ENCODE measurements at places on chromosomes 6 and 20.
A peak's percentile ranks its signal among the peaks of the same experiment; 100 is the strongest.

GRCh38 chr6:161166677-161167076, 107.2 kb downstream of the AGPAT4 start:
- DNase-seq, result no peak

DNA sequence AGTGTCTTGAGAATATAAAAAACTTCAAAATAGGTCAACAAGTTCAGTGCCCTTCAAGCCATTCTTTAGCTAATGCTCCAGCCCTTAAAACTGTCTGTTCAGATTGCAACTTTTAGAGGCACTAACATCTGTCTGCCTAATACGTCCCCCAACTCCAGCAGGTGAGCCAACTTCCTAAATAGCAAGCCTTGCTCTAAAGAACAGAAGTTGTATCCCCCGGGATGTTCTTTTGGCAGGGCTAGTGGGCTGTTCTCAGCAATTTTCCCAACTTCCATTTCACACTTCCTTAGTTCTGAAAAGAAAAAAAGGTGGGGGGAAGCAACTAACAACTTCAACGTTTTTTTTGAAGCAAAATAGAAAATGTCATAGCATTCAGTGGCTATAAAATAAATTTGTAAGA, 290.0 kb upstream of the PTCHD4 start:
- no peak for DNase-seq

DNA sequence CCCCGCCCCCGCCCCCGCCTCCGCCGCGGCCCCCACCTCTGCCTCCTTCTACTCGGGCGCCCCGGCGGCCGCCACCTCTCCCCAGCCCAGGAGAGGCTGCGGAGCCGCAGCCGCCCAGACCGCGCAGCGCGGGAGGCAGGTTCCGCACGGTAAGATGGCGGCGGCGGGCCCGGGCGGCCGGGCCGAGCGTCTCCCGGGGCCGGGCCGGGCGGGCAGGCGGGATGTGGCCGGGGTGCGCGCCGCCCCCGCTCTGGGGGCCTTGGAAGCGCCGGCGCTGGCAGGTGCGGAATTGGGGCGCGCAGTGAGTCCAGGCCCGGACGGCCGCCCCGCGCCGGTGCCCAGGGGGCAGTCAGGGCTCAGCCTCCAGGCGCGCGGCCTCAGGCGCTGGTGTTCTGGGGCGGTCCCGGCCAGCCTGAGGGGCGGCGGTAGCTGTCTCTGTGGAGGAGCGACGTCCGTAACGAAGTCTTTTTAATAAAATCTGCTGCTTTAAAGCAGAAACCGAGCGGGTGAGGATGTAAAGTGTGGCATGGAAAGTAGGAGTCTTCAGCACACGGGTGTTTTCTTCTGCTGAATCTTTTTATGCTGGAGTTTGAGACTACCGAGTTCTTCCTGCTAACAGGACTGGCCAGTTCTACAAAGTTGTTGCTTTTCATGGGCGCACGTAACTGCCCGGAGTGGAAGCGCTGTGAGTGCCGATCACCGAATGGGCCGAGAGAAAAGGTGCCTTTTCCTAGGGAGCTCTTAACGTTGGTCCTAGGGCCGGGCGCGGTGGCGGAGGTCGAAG, at the start of gene GID8:
Gene GID8, plus strand, starts transcription at position 43 of the 784 bp plus-strand sequence. CDS start 3,356 bp downstream, outside the sequence.
- DNase-seq, result peak; percentile 44

- no peak for DNase-seq
Measured at GRCh38 chr6:140711019-140711613, 1336.7 kb upstream of the CITED2 start.

DNA sequence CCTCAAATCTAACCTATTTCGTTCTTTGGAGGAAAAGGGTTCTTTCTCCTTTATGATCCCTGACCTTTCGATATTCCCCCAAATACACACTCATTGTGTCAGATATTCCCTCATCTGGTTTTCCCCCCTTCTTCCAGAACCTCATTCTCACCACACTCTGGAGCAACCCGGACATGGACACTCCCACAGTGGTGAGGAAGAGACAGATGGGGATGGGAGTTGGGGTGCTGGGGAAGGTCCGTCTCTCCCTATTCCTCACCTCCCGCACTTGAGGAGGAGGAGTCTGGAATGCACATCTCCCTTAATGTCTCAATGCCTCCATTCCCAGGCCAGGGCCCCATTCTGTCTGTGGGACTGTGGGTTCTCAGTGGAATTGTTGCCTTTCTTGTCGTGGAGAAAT, 1.3 kb downstream of the SLC39A7 start:
- DNase-seq, result no peak

- DNase-seq, result no peak
Measured at GRCh38 chr20:16541226-16541625, 32.0 kb downstream of the KIF16B start.

DNA sequence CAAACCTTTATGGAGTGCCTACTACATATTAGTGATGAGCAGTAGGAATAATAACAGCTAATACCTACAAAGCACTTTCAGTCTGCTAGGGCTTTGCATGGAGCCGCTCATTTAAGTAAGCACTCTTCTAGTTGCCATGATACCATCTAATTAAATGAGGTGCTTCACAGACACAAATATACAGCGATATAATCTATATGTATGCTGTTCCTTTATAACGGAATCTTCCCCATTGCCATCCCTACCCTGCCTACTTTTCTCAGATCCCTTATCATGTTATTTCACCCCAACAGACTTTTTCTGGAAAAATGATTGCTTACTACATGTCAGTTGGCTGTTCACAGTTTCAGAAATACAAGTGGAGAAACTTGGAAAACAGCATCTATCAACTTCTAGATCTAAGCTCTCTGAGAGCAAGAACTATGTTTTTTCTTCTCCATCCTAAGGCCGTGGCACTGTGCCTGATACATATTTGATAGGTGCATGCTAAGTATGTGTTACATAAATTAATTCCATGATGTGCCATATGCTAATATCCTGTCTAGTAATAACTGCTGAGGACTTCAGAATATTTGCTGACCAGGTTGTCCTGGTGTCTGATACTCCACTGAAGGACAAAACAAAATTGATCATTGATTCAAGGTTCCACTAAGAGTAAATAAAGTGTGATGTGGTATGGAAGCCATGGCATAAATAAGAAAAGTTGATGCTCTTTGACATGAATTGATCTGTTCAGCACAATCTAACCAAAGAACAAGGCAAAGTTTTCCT, 124.6 kb downstream of the GMPR start:
- no peak for DNase-seq

DNA sequence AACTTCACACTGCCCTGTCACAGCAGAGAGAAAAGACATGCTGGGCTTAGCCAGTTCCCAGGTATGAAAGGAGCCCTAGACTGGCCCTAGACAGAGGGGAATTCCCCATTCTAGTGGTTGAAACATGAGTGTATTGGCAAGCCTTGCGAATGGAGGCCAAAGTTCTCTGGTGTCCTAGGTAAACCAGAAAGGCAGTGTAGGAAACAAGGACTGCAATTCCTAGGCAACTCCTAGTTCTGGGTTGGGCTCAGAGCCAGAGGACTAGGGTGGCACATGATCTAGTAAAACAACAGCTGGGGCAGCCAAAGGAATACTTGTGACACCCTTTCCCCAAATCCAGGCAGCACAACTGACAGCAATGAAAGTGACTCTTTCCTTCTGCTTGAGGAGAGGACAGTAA, 265.0 kb upstream of the EPHA7 start:
- no peak for DNase-seq

DNA sequence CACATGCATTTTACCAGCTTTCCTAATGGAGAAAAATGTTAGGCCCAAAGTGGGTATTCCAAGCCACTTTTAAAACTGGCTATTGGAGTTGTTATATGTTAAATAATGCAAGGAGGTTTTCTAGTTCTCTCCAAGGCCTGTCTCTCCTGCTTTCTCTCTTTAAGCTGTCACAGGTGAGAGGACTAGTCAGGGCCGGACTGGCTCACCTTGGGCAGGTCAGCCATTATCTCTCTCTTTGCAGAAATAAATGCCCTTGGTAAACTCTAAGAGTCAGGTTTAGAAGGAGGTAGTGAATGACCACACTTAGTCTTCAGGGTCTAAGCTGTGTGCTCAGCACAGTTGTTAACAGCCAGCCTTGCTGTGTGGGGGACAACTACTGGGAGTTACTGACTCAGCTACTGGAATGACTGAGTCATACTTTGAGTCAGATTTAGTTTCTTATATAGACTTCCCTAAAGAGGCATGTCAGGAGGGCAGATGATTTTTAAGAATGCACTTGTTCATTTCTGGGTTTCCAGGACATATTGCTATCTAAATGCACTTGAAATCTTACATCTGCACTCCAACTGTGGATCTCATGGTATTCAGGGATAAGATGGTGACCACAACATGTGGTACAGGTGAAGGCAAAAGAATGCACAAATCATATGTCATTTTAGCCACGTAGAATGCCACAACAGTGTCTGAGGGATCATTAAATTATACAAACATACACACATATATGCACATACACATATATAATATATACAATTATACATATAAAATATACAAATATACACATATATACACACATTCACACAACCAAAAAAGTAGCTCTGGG, 719.4 kb downstream of the EPM2A start:
- peak; percentile 15 for DNase-seq

DNA sequence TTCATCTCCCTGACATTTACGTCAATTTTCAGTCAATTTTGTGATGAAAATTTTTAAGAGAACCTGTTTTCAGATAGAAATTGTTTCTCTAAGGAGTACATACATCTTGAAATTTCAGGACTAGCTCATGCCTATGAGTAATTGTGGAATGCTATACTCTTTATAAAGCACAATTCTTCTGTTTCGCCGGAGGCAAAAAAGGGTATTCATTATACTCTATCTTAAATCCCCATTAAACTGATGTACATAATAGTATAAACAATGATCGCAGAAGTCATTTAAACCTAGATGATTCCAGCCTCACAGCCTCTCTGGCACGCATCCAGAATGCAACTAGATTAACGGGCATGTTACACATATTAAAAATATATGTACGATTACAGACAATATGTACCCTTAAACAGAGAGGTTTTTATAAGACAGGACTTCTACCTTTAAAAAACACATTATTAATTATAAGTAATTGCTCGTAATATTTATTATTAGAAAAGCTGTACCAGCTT, 62.6 kb downstream of the NRSN1 start:
- DNase-seq, result no peak

DNA sequence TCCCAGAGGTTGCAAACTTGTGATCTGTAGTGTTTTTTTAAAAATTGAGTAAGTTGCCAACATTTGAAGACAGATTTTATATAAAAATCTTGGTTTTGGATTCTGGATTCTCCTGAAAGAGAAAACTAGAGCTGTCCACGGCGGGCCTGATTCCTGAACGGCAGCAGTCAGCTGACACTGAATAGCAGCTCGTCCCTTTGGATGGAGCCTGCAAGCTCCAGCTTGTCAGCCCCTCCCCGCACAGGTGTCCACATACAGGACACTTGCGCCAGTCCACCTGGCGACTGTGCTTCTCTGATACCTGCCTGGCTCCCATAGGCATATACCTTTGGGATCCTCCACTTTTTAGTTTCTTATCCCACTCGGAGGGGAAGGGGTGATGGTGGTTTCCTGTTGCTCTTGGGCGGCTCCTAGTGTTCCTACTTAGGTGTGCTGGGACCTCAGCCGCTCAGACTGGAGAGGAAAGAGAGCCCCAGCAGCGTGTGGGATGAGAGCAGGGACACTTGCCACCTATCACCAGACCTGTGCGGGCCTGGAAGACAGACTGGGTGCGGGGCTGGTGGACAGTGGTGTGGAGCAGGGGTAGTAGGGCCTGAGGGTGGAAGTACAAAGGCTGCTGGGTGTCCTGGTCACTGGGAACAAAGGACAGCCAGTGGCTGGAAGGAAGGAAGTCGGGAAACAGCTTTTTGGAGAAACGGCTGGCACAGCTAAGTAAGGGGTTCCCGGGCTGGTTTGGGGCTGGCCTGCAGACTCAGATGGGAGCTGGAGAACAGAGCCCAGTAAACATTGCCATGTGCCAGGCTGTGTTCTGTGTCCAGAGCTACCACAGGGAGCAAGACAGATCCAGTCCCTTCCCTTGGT, 18.3 kb downstream of the GHRH start:
- DNase-seq, result no peak

- no peak for DNase-seq
Measured at GRCh38 chr6:73766040-73766439, 70.0 kb downstream of the CD109 start.

- DNase-seq, result no peak
Measured at GRCh38 chr6:58198301-58198700, 880.9 kb downstream of the PRIM2 start.

GRCh38 chr6:57822896-57823358, 505.5 kb downstream of the PRIM2 start:
- no peak for DNase-seq

- no peak for DNase-seq
Measured at GRCh38 chr6:106167096-106167814, 81.1 kb downstream of the PRDM1 start.

DNA sequence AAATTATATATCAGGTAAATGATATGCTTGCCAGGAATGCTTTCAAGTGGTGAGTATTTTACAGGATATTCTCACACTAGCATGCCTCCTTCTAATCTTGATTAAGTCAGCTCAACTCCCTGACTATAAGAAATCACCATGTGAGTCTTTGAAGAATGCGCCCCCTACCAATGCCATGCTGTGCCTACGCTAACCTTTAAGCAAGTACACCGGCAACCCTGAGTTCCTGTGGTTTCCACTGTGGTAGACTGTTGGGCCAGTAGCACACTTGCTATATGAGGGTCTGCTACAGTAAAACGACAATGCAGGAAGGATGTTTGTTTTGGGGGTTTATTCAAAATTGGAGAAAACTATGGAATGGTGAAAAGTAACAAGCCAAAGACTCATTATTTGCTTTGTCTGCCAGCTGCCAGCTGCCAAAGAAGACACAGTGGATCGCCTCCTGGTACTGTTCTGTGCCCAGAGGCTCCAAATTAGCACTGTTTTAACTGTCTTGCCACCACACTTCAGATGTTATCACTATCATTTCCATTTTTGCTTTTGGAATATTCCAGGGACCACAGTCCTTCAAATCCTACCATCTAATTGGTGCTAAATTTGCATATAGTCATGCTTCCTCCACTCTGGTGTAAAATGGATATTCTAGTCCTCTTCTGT, 333.5 kb downstream of the RNGTT start:
- DNase-seq, result no peak

GRCh38 chr20:38209054-38209675, 44.1 kb upstream of the TGM2 start:
- no peak for DNase-seq

GRCh38 chr20:24668791-24669190, 199.4 kb downstream of the SYNDIG1 start:
- no peak for DNase-seq
